ENCODE measurements at places on chromosomes 4 and X.

DNA sequence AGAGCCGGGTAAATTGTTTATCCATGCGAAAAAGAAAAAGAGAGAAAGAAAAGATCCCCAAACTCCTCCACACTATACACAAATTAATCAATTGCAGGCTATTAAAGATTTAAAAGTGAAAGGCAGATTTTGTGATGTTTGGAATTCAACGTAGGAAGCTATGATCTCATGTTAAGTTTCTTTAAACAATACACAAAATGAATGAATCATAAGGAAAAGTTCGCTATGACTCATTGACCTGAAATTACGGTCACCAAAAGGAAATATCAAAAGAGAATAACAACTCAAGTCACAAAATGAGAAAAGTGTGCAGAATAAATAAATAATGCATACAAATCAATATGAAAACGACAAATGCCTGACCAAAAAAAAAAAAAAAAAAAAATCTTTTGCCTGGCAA lies 28.6 kb downstream of the CLNK start:
- DNase-seq, result no peak

- no peak for DNase-seq
These were observed 354.2 kb upstream of the FAT1 start for GRCh38 chr4:187077744-187078401.

DNA sequence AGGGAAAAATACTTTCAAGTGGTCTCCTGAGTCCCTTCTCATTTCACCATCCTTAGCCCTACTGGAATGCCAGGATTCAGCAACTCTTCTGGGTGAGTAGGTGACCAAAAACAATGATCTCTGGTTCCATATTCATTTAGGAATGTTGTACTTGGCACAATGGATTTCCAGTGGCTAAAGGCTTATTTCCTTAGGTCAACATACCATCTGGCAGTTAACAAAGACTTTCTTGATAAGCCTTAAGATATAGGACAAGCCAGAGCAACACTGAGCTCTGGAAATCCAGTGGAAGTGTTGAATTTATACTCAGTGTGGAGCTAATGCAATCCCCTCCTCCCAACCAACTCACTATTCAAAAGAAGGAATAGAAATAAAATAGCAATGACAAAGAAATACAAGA lies 139.4 kb upstream of the EMCN start:
- DNase-seq, result no peak

DNA sequence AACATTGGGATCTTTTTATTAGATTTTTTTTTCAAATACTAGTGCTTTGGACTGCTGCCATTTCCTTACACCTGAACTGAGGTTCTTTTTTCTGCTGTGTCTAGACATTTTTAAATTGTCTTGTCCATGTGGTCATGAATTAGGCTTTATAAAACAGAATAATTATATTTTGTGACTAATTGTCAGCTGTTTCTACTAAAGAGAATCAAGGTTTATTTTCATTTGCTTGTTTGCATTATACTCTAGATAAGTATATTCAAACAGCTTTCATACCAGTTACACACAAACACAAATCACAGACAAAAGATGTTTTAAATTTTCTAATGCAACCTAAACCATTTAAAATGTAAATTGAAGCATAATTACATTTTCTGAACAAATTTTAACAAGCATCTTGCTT lies 194.7 kb downstream of the GALNTL6 start:
- DNase-seq, result no peak

DNA sequence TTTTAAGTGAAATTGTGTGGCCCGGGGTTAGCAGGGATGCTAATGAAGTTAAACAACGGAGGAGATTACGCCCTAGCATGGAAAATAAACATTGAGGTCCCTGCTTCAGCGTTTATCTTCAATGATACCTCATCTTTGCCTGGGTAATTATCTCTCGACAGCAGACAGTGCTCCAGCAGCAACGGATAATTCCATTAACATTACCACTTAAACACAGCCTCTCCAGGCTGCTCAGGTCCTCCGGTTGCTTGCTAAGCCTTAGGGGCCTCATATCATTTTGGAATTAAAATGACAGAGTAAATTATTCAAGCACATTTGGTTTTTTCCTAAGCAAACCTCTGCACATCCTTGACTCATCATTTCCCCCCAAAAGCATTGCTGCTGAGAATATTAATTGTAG lies 281.5 kb upstream of the KLF3 start:
- no peak for DNase-seq

DNA sequence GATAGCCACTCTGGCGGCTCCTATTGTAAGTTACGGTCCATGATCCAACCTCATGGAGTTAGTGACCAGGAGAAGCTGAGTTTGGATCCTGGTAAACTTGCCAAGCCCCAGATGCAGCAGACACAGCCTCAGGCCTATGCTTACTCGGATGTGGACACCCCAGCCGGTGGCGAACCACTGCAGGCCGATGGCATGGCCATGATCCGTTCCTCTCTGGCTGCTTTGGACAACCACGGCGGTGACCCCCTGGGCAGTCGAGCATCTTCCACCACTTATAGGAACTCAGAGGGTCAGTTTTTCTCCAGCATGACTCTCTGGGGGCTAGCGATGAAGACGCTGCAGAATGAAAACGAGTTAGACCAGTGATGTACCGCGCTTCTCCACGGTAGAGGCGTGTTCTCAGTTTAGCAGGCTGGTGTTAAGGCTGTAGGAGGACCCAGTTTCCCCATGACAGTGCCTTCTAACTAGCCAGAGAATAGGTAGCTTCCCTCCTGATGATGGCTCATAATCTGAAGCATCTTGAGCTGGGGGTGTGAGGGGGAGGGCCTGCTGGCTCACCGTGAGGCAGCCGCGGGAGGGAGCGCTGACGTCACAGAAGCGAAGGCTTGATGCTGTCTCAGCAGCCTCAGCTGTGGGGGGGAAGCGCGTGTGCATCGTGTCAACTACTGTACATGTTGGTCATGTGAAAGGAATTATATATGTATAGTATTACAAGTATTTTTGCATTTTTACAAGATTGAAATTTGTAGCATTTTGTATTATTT lies 31.1 kb downstream of the ZBTB49 start:
- no peak for DNase-seq

DNA sequence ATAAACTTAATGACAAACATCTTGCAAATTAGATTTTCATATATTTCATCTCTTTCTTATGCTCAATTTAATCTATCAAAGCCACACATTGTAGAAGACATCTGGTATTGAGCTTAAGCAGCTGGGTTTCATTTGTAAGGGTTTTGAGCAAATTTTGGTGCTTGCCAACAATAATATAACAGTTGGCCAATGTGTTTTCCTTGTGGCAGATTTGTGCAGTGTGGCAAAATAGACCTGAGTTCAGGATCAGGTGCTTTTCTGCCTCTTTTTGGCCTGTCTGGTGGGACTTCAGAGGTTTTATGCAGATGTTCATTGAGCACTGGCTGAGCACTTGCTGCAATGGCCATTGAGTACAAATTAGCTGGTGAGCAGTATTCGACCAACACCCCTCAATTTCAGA lies 301.9 kb downstream of the BMPR1B start:
- DNase-seq, result no peak

DNA sequence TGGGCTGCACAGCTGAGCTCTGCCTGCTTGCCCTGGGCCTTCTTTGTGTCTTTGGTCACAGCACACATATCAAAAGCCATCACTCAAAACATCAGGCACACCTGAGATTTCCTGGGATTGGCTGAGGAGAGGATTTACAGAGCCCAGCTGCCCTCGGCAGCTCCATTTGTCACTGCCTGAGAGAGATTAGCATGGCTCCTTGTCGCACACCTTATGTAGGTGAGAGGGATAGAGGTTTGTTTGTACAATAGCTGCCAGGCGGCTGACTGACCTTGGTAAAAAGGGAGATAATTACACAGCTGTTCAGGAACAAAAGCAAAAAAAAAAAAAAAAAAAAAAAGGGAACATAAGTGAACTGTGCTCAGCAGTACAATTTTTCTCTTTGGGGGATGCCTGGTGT lies 63.2 kb downstream of the MGST2 start:
- no peak for DNase-seq

GRCh38 chr4:930028-930551 lies 2.0 kb downstream of the GAK start:
- DNase-seq, result no peak

DNA sequence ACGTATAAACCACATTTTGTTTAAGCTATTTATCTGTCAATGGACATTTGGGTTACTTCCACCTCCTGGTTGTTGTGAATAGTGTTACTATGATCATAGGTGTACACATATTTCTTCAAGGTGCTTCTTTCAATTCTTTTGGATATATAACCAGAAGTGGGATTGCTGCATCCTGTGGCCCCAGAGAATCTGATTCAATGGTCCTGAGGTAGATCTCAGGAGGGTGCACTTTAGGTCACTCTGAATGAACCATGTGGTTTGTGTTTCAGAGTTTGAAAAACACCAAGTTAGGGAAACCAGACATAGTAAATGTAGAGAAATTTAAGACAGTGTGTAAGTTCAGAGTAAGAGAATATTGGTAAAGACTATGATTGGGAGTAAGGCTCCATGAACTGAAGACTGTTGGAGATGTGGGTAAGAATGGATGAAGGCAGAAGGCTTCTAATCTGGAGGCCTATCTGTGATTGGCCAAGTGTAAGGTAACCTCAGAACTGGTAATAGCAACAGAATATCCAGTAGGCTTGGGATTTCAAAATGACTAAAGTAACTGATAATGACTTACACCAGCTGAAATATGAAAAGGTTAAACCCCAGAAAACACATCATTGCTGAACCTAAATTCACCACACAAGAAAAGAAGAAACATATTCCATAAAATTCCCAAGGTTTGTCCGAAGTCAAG lies 236.9 kb downstream of the CAMK2D start:
- no peak for DNase-seq

- no peak for DNase-seq
These were observed 86.4 kb upstream of the MAB21L2 start for GRCh38 chr4:150495550-150495949.

- DNase-seq, result no peak
These were observed 51.9 kb upstream of the TAPT1 start for GRCh38 chr4:16278178-16278577.

GRCh38 chr4:112485930-112486329 lies 30.1 kb downstream of the NEUROG2 start:
- DNase-seq, result no peak

GRCh38 chr4:75289914-75290582 lies 224.2 kb downstream of the RCHY1 start:
- no peak for DNase-seq

DNA sequence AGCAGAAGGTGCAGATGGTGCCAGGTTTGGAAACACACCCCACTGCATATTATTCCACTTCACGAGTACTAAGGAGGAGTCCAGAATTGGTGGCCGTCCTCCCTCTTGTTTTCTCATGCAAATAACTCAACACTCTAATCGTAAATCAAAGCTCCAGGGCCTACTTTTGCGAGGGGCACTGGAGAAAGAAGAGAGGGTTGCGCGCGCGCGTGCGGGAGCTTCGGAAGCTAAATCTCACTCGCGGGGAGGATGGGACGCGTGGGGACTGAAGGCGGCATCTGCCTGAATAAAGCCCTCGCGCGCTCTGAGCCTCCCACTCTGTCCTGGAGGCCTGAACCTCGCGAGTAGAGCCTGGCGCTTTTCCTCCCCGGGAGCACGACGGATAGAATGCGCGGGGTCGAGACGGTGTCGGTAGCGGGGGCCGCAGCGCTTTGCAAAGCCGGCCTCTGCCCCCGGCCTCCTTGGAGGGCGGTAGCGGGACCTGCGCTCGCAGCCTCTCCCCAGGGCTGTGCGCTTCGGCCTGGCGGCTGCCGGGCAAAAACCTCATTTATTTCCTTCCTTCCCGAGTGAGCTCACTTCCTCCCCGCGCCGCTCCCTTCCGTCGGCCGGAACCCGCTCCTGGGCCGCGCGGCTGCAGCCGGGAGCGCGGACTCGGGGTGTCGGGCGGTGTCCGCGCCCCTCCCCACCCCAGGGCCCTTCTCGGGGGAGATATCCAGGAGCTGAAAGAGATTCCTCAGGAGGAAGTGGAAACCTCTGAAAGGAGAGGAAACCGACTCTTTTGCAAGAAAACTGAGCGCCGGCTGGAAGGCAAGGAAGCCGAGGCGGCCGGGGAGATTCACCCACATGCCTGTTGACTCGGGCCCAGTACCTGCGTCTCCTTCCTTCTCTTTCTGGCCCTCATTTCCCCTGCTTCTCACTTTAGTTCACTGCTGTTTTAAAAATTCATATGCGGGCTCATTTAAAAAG lies 20.7 kb downstream of the HAND2 start:
- no peak for DNase-seq

DNA sequence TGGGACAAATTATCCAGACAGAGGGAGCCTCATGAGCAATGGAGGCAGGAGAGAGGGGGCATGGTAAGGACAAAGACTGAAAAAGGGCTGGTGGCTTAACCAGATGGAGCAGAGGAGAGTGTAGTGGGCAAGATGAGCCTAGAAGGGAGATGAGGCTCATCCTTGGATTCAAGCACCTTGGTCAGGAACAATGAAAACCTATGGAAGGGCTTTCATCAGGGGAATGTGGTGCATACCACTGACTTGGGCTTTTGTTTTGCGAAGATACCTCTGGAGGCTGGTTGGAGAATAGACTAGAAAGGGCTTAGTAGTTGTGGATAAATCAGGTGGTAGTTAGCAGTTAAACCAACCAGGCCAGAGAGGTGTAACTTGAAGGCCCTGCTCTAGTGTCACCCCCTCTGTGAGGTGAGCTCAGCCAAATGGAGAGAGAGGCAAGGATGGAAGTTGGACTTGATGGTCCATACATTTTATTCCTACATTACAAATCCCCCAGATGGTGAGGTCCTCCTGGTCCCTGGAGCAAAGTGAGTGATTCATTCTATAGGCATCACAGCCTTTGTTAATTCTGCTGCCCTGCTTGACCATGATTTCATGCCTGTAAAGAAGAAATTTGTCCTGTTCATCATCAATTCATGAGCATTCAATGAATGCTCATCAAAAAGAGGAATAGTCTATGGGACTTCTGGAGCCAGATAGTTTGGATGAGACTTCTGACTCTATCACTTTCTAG lies 264.8 kb upstream of the IGFBP7 start:
- DNase-seq, result no peak

DNA sequence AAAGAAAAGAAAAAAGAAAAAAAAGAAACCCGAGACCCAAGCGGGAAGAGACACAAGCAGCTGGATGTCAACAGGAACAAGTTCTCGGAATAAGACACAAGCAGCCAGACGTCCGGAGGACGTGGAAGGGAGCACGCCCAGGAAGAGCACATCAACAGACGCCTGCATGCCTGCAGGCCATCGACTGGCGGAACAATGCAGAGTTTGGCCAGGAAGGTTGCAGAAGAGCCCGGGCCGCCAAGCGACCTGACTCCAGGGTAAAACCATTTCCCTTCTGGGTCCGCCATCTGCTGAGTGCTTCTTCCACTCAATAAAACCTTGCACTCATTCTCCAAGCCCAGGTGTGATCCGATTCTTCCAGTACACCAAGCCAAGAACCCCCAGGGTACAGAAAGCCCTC lies 95.6 kb upstream of the PRR32 start:
- DNase-seq, result no peak

DNA sequence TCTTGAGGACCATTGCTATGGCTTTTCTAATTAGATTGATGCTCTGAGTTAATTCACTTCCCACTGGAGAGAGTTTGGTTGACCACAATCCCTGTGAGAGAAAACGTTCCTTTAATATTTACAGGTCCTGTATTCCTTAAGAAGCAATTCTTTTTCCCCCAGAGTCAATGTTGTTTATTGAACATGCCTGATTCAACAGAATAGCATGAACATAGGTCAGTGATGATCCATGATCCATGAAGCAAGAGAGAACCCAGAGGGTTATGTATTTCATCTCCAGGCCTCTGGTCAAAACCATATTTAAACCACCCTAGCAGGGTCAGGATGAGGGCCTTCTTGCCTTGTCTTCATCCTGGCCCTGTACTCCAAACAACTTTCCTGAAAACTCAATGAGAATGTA lies 39.4 kb upstream of the EFHC2 start:
- DNase-seq, result no peak

- DNase-seq, result no peak
These were observed 39.2 kb downstream of the FGFRL1 start for GRCh38 chr4:1050486-1051213.

- DNase-seq, result no peak
These were observed 600.6 kb downstream of the ANKRD50 start for GRCh38 chr4:124111922-124112321.
